CD4-positive, alpha-beta memory T cell (primary cell): ENCODE measurements at places on chromosomes 5 and 9.

GRCh38 chr5:61732369-61732768 is 400.3 kb downstream of the ZSWIM6 start:
- H3K4me3 ChIP-seq: no peak overlapping the region
- H3K27me3 ChIP-seq: no peaks in the 10 kb centered on the region
- DNase-seq: no peak
- no peaks in the 10 kb centered on the region for H3K4me1 ChIP-seq
- H3K27ac ChIP-seq: no peak overlapping the region
- H3K36me3 ChIP-seq: no peaks in the 10 kb centered on the region

DNA sequence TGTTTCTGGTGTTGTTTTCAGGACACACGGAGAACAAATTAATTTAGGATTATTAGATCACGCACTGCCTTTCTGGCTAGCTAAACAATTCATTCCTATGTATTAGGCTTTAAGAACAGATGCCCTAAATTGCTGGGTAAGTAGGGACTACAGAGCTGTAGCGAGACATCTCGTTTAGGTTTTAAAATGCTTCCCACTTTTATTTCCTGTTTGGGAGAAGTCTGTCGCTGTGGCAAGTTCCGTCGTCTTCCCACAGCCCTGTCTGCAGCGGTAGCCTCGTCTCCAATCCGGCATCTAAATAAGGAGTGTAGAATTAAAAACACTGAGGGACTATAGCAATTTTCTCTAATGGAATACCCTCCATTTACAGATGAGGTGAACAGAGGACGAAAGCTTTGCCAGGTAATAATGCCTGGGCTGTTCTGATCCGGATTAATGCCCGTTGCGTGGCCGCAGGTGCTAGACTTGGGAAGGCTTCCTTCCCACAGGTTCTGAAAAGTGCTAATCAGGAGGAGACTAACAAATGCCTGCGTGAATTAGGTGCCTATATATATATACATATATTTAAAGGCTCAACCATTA is 1.3 kb upstream of the TRIM36 start:
- no peak overlapping the region for H3K4me3 ChIP-seq
- H3K27me3 ChIP-seq: peaks cover 48% of the 10 kb centered on the region
- H3K27ac ChIP-seq: no peak overlapping the region
- H3K4me1 ChIP-seq: peaks cover 21% of the 10 kb centered on the region

DNA sequence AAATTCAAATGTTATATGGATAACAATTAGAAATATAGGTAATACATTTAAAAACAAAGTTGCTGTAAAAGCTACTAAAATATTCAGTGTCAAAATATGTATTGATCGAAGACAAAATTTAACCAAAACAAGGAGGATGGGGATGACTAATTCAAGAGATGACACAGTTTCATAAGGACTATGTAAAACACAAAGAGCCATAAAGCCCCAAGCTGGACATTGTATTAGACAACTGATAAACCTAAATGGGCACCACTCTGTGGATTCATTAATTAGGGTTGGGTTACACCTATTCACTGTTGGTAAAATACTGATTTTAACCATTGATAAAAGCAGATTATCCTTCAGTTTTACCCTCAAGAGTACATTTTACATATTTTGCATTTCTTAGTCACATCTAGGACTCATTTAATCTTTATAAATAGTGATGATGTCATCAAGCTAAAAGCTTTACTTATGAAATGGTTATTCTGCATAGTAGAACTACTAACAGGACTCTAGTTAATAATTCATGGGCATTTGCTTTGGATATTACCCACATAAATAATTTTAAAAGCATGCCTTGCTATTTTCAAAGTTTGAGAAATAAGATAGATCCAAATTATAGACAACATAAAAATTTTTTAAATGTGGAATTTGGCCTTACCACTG is 13.7 kb downstream of the TUT7 start:
- H3K27me3 ChIP-seq: no peaks in the 10 kb centered on the region
- peaks cover 37% of the 10 kb centered on the region for H3K4me1 ChIP-seq
- DNase-seq: no peak
- H3K4me3 ChIP-seq: no peak overlapping the region

GRCh38 chr5:150285114-150285513 is 4.5 kb downstream of the CAMK2A start:
- no peak overlapping the region for H3K27ac ChIP-seq
- no peaks in the 10 kb centered on the region for H3K27me3 ChIP-seq
- H3K36me3 ChIP-seq: no peaks in the 10 kb centered on the region
- no peak for DNase-seq
- no peaks in the 10 kb centered on the region for H3K4me1 ChIP-seq

GRCh38 chr5:1919750-1920149 is 37.0 kb upstream of the IRX4 start:
- H3K4me3 ChIP-seq: no peak overlapping the region
- no peaks in the 10 kb centered on the region for H3K36me3 ChIP-seq
- no peaks in the 10 kb centered on the region for H3K4me1 ChIP-seq
- H3K27me3 ChIP-seq: no peaks in the 10 kb centered on the region
- DNase-seq: no peak

DNA sequence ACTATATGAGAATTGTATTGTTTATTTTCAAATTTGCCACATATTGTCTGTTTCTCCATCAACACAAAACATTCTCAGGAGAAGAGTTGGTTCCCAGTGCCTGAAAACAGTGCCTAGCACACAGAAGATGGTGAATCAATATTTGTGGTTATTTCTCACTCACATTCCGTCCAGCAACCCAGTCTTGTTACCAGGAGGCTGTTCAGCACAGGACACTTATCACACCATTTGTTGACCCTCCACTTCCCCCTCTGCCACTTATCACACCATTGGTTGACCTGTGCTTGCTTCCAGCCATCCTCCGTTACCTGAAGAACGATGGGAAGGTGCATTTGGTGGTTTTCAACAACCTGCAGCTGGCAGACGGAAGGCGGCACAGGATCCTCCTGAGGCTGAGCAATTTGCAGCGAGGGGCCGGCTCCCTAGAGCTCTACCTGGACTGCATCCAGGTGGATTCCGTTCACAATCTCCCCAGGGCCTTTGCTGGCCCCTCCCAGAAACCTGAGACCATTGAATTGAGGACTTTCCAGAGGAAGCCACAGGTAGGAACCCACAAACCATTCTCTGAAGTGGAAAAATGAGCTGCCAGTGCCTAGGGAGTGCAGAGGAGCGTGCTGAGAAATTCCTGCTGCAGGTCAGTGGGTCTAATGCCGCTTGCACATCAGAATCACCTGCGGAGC is 20.5 kb downstream of the THBS4 start:
- H3K27ac ChIP-seq: no peak overlapping the region
- H3K4me3 ChIP-seq: no peak overlapping the region
- no peak for DNase-seq
- H3K27me3 ChIP-seq: no peaks in the 10 kb centered on the region

GRCh38 chr5:154782812-154783592 is 27.8 kb downstream of the LARP1 start:
- H3K27ac ChIP-seq: no peak overlapping the region
- H3K4me1 ChIP-seq: peaks cover 96% of the 10 kb centered on the region
- no peaks in the 10 kb centered on the region for H3K27me3 ChIP-seq
- H3K4me3 ChIP-seq: no peak overlapping the region

DNA sequence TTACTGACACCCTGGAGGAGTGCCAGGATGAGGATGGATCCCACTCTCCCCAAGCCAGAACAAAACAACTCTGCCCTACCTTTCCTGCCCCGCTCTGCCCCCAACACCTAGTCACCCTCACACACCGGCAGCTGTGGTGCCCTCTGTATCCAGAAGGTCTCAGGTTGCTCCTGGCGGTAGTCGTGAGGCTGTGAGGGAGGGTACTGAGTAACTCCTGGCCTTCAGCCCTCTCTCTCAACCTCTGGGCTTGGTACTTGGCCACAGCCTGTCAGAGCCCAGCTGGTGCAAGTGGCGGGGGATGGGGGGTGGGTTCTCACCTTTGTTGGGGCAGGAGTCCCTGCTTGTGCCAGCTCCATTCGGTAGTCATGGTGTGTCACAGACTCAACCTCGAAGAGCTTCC is 1.9 kb downstream of the SPAG8 start:
- H3K36me3 ChIP-seq: peaks cover 15% of the 10 kb centered on the region
- no peak overlapping the region for H3K4me3 ChIP-seq
- H3K4me1 ChIP-seq: peaks cover 34% of the 10 kb centered on the region
- H3K27ac ChIP-seq: no peak overlapping the region
- no peak for DNase-seq

DNA sequence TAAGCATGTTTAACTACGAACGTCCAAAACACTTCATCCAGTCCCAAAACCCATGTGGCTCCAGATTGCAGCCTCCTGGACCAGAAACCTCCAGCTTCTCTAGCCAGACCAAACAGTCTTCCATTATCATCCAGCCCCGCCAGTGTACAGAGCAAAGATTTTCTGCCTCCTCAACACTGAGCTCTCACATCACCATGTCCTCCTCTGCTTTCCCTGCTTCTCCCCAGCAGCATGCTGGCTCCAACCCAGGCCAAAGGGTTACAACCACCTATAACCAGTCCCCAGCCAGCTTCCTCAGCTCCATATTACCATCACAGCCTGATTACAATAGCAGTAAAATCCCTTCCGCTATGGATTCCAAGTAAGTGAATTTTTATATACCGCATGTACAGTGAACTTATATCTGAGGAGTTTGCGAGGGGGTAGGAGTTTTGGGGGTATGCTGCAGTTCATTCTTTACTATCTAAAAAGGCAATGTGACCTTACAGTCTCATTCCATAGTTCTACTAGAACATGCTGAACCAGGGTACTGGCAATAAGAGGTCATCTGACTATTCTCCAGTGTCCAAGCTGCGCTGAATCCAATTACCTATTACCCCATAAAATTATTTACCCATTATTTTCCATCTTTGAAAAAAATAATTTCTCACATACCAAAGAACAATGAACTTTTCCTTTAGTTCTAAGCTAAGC is 3.1 kb downstream of the MYOT start:
- H3K27me3 ChIP-seq: no peaks in the 10 kb centered on the region
- H3K27ac ChIP-seq: no peak overlapping the region
- DNase-seq: no peak
- no peaks in the 10 kb centered on the region for H3K4me1 ChIP-seq
- no peak overlapping the region for H3K4me3 ChIP-seq
- no peaks in the 10 kb centered on the region for H3K36me3 ChIP-seq

GRCh38 chr5:141618804-141619554 is at the start of gene DIAPH1:
DIAPH1 (minus strand) TSS chr5:141619000; CDS start chr5:141618914, 86 bp downstream.
- H3K4me1 ChIP-seq: peaks cover 45% of the 10 kb centered on the region
- peak; percentile 97 for DNase-seq
- H3K27ac ChIP-seq: peak within 1 kb of the TSS; percentile 86
- peaks cover 4% of the 10 kb centered on the region for H3K36me3 ChIP-seq
- no peaks in the 10 kb centered on the region for H3K27me3 ChIP-seq
- H3K4me3 ChIP-seq: peak within 1 kb of the TSS; percentile 86

DNA sequence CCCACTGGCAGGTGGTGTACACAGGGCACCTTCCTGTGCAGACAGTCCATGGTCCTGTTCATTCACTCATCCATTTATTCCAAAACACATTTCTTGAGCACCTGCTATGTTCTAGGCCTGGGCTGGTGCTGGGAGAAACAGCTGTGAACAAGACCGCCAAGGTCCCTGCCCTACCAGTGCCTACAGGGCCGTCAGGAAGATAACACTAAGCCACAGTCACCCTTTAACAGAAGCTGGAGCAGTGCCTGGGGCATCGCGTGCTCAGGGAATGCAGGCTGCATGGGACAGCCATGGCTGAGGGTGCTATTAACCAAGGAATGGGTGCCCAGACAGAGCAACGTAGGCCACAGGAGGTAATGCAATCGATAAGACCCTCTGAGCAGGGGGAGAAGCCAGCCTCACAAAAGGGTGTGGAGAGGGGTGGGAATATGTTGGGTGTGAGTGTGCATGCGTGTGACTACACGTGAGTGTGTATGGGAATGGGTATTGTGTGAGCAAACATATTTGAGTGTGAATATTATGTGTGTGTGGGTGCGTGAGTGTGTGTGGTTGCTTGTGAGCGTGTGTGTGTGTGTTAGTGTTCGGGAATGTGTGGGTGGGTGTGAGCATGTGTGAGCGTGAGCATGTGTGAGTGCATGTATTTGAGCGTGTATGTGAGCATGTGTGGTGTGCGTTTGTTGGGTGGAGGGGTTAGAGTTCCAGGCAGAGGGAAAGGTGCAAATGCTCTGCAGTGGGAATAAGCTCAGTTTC is 19.1 kb downstream of the DUSP1 start:
- no peak overlapping the region for H3K27ac ChIP-seq
- no peaks in the 10 kb centered on the region for H3K36me3 ChIP-seq

- no peak overlapping the region for H3K27ac ChIP-seq
- H3K27me3 ChIP-seq: no peaks in the 10 kb centered on the region
- no peaks in the 10 kb centered on the region for H3K4me1 ChIP-seq
Measured at GRCh38 chr5:75574791-75575190, 36.5 kb upstream of the ANKDD1B start.

DNA sequence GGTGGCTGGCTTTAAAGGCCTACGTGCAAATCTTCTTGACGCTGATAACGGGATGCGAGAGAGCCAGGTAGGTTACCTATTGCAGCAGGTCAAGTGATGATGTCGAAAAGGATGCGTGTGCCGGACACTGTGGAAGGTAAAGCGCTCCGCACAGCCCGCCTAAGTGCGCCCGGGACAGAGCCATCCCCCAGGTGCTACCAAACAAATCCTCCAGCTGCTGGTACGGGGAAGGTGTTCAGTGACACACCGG is 245 bp upstream of the DNAJC25 start:
- H3K36me3 ChIP-seq: no peaks in the 10 kb centered on the region
- H3K27me3 ChIP-seq: no peaks in the 10 kb centered on the region
- H3K4me3 ChIP-seq: peak overlapping the region; percentile 69
- DNase-seq: no peak
- peak overlapping the region; percentile 39 for H3K27ac ChIP-seq
- H3K4me1 ChIP-seq: peaks cover 21% of the 10 kb centered on the region

GRCh38 chr5:172798422-172799215 is 27.6 kb upstream of the DUSP1 start:
- no peaks in the 10 kb centered on the region for H3K36me3 ChIP-seq
- no peak for DNase-seq
- H3K27ac ChIP-seq: no peak overlapping the region
- no peak overlapping the region for H3K4me3 ChIP-seq
- H3K27me3 ChIP-seq: no peaks in the 10 kb centered on the region

GRCh38 chr5:154384480-154385235 is 61.1 kb upstream of the SAP30L start:
- H3K36me3 ChIP-seq: peaks cover 11% of the 10 kb centered on the region
- no peaks in the 10 kb centered on the region for H3K4me1 ChIP-seq
- DNase-seq: no peak
- no peak overlapping the region for H3K27ac ChIP-seq
